ENCODE measurements at places on chromosomes 5 and 9. TPM values are rescaled to one million over a fixed set of nuclear protein-coding genes. Genes with fewer than 3 reads are reported as not detected.
A peak's percentile ranks its signal among the peaks of the same experiment; 100 is the strongest.

- no peak for DNase-seq
Measured at GRCh38 chr5:149761461-149761860, 31.4 kb downstream of the PPARGC1B start.

DNA sequence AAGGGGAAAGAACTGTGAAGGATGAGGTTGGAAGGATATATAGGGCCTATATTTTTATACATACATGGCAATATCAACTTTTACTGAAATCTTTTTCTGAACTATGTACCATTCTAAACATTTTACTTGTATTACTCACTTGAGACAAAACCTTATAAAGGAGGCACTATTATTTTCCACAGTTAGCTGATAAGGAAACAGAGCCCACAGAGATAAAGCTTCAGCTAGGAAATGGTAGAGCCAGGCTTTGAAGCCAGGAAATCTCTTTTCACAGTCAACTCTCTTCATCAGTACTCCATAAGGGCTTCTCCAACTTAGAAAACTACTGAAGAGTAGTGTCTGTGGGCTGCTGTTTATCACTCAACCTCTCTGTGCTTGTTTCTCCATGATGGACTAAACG, 613.7 kb downstream of the PRELID2 start:
- DNase-seq = peak; percentile 19

- peak; percentile 11 for DNase-seq
Measured at GRCh38 chr9:15909297-15909696, 356.5 kb downstream of the CCDC171 start.

GRCh38 chr5:74360535-74361210, 279.9 kb downstream of the ENC1 start:
- no peak for DNase-seq

- DNase-seq = peak; percentile 5
Measured at GRCh38 chr5:141192110-141192725, at the start of gene PCDHB10. Gene PCDHB10, plus strand, starts transcription at chr5:141192353. Its CDS starts 200 bp downstream, at chr5:141192553.

DNA sequence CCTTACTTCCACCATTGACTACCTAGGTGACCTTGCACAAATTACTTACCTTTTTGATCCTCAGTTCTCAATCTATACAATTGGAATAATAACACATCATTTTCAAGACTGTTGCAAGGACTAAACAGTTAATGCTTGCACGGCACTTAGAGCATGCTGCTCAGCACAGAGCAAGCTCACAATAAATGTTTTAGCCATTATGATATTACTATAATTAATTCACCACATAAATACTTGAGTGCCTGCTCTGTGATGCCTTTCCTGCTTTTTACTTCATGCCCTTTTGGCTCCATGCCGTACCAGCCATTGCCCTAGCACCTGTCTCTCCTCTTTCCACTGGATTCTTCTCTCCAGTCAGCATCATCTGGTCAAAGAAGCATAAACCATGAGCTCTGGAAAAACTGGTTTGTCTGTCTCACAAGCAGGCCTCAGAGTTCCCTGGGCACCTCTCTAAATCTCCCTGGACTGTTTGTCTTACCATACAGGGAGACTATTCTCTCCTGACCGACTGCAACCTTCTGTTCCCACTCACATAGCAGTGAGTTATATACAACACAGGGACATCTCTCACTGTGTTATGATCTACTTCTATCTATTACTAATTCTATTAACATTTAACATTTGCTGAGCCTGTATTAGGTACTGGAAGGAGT, 260.4 kb upstream of the ADRA1B start:
- no peak for DNase-seq

DNA sequence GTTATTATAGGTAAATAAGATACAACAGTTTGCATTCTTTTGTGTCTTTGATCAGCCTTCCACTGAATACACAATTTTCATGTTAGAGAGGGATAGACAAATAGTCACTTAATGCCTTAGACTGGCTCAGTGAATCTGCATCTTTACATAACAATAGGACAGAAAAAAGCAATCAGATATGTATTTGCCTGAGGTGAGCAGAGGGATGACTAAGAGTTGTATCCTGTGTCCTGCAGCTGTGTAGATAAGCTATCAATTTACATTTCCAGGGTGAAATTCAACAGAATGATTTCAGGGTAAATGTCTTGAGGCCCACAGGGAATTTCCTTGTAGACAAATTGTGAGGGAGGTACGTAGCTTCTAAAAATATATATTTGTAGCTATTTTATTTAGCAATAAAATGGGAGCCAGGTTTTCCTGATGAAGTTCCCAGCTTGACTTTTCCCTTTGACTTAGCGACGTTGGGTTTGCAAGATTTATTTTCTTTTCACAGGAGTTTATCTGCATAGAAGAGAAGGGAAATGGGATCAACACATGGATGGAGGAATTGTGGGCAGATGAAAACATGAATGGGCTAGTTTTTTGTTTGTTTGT, 586.1 kb upstream of the CDH6 start:
- no peak for DNase-seq

- no peak for DNase-seq
Measured at GRCh38 chr5:128172102-128172501, 88.5 kb downstream of the SLC12A2 start.

DNA sequence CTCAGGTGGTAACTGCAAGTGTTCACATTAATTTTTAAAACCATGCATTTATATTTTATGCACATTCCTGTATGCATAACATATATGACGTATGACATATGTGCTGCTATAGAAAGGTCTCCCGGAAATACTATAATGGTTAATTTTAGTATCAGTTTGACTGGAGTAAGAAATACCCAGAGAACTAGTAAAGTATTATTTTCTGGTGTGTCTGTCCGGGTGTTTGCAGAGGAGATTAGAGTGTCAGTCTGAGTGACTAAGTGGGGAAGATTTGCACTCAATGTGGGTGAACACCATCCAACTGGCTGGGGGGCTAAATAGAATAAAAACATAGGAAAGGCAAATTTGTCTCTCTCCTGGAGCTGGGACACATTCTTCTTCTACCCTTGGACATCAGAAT, 26.9 kb downstream of the UIMC1 start:
- no peak for DNase-seq

GRCh38 chr5:151811593-151812321, 40.0 kb downstream of the G3BP1 start:
- peak; percentile 53 for DNase-seq

- no peak for DNase-seq
Measured at GRCh38 chr5:112906637-112907036, 15.4 kb downstream of the REEP5 start.

- peak; percentile 12 for DNase-seq
Measured at GRCh38 chr9:38727497-38728001, 7.6 kb upstream of the FAM240B start.

DNA sequence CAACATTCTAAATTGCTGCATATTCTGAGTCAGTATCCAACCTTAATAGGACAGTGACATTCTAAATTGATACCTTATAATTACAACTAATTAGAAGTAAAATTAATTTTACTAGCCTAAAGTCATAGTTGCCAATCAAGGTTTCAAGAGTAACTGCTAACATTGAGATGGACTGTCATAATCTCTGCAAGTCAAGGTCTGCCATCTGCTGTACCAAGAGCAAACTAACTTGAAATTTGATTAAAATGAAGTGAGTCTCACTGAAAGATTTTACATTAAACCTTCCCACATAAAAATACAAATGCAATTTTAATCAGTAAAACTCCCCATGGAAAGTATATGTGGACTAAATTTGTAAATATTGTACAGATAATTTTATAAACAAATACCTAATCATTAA, 235.3 kb downstream of the PRDM9 start:
- DNase-seq = no peak

DNA sequence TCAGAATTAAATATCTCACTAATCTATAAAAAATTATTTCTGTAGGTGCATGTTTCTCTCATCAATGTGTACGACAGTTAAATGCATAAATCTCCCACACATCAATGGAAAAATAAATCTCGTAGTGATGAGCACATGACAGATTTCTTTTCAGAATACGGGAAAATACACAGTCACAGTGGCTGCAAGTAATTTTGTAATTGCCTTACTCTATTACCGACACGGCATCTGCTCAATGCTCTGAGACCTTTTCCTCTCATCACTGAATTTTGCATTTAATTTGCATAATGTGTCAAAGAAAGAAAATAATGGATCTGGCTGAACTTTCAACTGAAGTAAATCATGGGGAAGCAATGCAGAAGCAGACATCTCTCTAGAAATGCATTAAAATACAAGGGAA, 37.2 kb downstream of the PDE4D start:
- no peak for DNase-seq

DNA sequence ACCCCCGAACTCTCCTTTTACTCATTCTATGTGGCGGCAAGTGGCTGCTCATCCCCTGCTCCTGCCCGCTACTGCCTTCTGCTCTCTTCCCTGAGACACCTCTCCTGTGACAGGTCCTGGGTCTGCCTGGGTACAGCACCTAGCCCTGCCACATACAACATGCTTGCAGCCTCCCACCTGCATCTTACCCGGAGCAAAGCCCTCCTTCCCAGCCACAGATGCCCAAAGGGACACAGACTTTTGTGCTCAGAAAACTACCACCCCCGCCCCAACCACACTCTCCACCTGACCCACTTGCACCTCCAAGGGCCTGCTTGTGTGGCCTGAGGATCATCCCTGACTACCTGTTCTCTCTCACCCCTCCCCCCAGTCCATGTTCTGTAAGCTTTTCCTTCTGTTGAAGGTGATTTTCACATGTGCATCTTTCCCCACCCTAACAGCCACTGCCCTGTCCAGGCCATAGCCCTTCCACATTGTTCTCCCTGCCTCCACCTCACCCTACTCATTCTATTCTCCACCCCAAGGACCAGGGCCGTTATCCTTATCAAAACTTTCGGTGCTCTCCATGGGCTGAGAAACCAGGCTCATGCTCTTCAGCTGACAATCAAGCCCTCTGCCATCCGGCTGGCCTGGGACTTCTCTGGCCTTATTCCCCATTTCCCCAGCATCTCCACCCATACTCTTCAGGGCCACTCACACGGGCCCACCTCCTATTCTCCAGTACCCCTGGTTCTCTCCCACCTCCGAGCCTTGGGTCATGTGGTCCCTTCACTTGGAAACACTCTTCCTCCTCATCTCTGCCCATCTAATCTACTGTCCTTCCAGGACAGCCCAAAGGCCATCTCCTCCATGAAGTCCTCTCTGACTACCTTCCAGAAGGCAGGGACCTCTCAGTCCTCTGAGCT, 46.4 kb upstream of the ALDH1B1 start:
- no peak for DNase-seq

DNA sequence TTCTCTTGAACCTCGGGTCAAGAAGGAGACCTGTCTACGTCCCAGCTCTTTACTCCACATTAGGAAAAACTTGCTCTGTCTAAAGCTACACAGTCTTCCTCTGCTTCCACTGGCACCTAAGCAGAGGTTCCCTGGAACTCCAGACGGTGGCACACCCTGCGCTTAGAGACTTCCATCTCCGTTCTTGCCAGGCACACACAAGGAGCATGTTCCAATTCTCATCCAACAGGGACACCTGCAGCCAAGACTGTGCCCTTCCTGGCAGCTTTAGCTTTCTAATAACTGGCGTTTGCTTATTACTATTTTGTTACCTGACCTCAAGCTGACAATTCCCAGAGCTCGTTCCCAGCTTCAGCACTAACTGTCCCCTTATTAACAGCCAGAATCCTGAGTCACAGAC, 16.0 kb downstream of the CAPSL start:
- no peak for DNase-seq

DNA sequence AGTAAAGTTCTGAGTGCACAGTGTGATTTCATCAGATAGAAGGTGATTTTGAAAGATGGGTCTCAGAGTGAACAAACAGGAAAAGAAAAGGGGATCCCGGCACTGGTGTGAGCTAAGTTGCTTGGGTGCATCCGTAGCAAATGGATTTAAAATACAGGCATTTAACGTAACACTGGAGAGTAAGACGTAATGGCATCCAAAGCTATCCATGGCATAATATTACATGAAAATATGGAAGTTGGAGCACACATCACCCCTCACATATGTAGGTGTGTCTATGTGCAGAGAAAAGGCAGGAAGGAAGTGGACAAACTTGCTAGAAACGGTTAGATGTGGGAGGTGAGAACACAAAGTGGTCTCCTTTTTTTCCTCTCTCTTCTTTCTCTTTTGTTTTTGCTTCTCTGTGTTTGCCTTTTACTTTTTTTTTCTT, 38.2 kb upstream of the SEMA4D start:
- DNase-seq = no peak

DNA sequence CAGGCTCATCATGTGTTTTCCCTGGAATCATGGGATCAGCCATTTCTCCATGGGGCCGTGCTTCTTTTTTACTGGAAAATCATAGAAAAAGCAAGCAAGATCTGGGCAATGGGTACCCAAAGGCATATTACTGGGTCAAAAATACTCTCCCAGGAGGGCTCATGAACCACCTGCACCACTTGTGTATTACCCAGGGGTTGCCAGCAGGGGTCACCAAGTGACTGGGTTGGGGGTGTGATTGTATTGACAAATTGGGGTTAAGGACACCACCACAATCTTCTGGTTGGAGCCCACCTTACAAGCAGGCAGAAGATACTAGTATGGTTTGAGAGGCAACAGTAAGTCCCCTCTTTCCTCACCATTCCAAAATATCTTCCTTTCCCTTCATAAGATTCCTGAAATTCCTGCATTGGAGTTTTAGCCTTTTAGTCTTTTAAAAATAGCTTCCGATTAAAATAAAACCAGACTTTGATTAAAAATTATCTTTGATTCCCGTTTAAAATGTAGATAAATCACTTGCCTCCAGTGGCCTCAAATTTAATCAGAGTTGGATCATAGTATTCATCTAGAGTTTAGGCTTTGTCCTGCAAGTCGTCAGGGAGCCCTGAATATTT, 603.3 kb downstream of the KIF4B start:
- no peak for DNase-seq

DNA sequence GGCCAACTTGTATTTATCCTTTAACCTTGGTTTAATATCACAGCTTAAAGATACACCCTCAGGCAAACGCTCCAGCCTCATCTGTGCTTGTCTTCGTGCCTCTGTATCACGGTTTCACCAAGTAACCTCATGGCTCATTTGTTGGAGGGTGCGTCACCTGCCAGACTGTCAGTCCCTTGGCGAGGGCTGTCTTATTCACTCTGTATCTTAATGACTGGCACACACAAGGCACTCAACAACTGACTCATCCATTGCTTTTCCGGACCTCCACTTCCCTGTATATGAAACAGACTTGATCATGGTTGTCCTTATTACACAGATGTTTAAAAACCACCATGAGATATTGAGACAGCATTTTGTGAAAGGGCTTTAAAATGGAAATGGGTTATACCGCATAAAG, 28.0 kb downstream of the LCP2 start:
- no peak for DNase-seq

- no peak for DNase-seq
Measured at GRCh38 chr5:42948961-42949347, 91.2 kb downstream of the ANXA2R start.

The ANKRD18B gene
- polyA plus RNA-seq = 7.1 TPM

The SLC12A7 gene
- 7.5 TPM for polyA plus RNA-seq

The ZNF474 gene
- 0.19 TPM for polyA plus RNA-seq

The ANGPTL2 gene
- 25.1 TPM for polyA plus RNA-seq

The SPATA31A3 gene
- polyA plus RNA-seq = not detected

The PCDHA4 gene
- 0.02 TPM for polyA plus RNA-seq

The TLX3 gene
- not detected for polyA plus RNA-seq

The GFI1B gene
- polyA plus RNA-seq = 0.02 TPM

The TTC23L gene
- polyA plus RNA-seq = not detected

The ISOC1 gene
- 11.6 TPM for polyA plus RNA-seq

Measured in IMR-90 (cell line).